GM12864 (cell line): ENCODE measurements at places on chromosomes 7 and 10.

GRCh38 chr7:149774237-149775175 lies 1.1 kb upstream of the ZNF467 start:
- no peak for DNase-seq

DNA sequence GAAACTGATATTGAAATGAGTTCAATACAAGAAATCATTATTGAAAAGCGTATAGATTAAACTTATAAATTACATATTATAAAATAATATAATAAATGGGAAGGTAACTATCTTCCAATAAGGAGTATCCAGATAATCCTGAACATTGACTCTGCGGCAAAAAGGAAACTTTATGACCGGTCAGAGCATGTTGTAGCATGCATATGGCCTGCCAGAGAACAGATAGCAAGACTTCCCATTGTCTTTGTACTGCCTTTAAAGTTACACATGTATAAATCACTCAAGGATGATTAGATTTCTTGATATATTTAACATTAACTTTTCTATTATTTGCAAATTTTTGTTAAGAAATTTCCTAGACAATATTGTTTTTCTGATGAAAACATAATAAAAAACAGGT lies 56.2 kb upstream of the ETV1 start:
- no peak for DNase-seq

- DNase-seq = no peak
Observed at GRCh38 chr7:150515248-150516147, 826 bp downstream of the GIMAP7 start.

GRCh38 chr10:129523031-129523722 lies 56.1 kb downstream of the MGMT start:
- no peak for DNase-seq

DNA sequence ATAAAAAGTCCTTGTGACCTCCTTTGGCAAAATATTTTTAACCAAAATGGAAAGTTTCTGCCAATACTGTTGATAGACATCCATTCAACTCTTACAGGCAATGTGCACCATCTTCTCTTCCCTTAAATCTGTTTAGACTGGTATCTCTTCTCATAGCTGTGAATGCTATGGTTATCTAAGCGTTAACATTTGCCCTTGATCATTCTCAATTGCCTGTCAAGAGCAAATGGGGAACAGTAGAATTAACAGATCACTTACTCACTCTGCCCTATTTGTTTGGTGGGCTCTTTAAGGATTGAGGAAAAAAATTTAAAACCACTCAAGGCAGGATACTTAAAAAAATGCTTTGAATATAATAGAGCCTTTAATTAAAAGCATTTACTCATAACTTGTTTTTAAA lies 808.4 kb downstream of the NXPH1 start:
- no peak for DNase-seq

DNA sequence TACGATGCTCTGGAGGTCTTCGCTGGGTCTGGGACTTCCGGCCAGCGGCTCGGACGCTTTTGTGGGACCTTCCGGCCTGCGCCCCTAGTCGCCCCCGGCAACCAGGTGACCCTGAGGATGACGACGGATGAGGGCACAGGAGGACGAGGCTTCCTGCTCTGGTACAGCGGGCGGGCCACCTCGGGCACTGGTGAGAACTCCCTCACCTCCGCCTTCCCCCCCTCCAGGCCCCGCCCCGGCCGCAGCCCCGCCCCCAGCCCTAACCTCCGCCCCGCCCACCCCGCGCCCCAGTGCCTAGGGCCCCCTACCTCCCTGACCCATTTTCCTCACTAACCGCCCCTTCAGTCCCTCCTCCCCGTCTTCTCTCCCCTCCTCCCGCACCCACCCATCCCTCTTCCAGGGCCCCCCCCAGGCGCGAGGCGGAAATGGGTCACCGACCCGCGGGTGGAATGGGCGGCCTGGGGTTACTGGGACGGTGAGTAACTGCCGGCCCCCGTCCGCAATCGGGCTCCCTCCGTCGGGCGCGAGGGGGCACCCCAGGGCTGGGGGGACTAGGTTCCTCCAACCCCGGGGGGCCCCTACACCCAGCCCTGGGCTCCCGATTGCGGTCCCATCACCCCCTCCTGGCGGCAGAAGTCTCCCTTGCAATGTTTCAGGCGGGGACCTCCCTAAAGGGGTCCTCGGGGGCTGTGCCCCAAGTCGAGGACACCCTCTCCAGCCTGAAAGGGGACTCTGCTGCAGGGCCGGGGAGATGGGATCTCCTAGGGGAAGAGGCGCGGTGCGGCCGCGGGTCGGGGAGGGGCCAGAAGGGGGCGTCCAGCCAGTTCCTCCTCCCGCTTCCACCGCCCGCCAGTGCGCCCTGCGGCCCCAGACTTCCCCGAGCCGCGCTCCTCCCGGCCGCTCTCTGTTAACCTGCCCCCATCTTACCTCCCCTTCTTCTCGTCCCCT lies 2.1 kb downstream of the PCOLCE start:
- DNase-seq = no peak

DNA sequence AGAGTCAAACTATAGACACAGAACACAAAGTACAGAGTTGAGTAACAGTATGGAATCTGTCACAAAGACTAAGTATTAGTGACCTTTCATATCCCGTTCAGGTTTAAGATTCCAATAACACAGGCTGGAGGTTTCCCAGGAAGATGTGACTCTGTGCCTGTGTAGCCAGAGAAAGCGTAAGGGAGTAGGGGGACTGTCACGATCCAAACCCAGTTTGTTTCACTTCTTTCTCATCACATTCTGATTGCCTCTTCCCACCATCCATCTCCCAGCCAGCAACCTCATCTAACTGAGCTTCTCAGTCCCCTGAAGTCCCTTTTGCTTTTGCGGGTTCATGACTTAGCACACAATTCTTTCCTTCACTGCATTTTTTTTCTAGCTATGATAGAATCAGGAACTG lies 76.4 kb upstream of the NPVF start:
- no peak for DNase-seq

GRCh38 chr10:114762811-114763210 lies 58.8 kb upstream of the FHIP2A start:
- DNase-seq = no peak

DNA sequence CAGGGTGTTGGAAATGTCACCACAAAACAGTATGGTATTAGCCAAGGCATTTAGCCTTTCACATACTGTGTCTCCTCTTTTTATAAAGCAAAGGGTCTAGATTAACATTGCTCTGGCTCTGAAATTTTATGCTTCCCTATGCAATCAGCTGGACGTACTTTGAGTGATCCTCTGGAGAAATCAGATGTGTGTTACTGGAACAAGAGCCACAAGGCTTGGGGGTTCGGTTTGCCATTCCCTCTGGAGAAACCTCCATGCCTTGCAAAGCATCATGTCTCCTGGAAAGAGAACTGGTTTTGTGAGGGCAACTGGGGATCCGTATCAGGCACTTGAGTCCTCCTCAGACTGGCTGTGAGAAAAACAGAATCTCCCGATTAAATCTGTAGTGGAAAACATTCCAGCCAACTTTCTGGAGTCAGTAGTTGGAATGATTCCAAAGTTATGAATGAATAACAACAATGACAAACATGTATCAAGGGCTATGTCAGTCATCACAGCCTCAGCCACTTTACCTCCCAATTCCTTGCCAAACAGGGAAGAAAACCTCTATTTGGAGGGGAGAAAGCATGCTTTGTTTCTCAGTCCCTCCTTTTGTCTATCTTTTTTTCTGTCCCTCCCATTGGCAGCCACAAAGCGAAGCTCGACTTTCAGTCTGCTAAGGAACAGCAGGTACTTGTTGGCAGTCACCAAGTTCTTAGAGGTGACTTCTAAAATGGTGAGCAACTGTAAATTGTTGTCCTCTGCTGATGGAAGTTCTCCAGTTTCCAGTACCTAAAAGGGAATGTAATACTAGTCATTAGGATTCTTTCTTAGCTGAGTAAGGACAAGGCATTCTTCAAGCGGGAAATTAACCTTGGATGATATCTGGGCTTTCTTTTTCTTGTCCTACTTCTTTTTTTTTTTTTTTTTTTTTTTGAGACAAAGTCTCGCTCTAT lies 864.8 kb upstream of the AUTS2 start:
- DNase-seq = no peak

DNA sequence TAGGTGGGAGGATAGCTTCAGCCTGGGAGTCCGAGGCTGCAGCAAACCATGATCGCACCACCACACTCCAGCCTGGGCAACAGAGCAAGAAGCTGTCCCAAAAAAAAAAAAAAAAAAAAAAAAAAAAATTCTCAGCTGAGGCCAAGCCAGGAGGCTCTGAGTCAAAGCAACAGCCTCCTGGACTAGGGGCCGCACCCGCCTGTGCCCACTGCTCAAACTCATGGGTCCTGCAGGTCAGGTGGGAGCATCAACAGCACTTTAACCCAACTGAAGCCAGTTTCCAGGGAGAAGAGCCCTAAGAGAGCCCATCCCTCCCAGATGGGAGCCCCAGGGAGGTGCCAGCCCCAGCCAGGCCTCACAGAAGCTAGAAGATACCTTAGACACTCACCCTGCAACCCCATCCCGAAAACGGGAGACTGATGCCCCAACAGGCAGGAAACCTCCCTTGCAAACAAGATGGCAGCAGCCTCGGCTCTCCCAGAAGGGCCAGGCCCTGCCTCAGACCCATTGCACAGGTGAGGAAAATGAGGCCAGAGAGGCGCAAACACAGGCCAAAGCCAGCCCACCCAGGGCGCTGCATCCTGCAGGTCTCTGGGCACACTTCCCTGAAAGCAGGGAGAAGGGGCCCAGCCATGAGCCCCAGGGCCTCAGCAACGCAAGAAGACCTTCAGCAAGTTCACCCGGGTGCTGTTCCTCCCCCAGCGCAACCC lies 11.0 kb downstream of the PDGFA start:
- DNase-seq = no peak

GRCh38 chr7:50068850-50069551 lies 24.0 kb downstream of the ZPBP start:
- DNase-seq = no peak

DNA sequence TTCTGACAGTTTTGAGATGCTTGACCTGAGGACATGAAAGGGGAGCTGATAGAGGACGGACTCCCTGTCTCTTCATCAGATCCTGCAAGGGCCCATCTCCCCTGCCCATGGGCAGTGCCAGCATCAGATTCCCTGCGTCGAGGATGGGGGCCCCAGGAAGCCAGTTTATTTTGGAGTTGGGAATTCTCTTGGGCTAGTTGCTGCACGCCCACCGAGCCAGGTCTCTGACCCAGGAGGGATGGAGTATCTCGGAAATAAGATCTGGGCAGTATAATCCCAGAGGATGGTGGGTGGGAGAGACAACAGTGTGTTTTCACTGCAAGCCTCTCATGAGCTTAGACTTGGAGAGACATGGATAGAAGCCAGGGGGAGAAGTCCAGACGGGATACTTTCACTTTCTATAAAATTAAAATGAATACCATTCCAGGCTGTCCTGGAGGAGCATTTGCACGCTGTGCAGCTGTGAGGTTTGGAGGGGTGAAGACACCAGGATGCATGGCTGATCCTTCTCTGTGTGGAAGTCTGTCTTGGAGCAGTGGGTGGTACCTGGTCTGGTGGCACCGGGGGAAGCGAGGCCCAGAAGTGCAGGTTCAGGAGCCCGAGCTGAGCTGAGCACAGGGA lies 25.8 kb downstream of the DOCK1 start:
- no peak for DNase-seq

DNA sequence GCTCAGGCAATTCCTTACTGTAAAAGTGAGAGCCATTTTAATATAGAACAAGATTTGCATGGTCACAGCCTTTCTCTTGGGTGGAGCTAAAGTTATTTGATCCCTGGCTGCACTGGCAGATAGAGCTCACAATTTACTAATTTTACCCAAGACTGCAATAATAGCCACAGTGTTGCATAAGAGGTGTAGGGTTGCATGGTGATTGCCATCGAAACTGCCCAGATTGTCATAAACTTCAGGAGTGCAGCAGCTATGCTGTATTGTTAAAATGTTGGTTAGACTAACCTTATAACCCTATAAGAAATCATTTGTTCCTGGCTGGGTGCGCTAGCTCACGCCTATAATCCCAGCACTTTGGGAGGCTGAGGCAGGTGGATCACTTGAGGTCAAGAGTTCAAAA lies 50.0 kb downstream of the VCL start:
- DNase-seq = no peak

DNA sequence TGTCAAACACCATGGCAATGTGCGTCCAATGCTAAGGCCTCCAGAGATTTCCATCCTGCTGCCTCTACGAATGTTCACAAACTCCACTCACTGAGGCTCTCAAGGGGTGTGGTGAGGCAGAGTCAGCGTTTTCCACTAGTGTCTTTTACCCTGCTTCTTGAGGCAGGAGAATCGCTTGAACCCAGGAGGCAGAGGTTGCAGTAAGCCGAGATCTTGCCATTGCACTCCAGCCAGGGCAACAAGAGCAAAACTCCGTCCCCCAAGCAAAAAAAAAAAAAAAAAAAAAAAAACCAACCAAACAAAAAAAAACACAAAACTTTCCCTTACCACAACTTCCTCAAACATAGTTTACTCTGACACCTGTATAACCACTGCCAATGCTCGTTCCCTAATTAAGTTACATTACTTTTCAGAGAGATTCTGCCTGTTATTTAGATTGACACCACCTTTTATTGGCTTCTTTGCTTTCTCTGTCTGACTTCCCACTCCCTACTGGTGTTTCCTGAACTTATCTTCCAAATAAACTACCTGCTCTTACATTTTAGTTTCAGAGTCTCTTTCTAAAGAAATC lies 102.1 kb upstream of the ZNF746 start:
- peak; percentile 44 for DNase-seq

DNA sequence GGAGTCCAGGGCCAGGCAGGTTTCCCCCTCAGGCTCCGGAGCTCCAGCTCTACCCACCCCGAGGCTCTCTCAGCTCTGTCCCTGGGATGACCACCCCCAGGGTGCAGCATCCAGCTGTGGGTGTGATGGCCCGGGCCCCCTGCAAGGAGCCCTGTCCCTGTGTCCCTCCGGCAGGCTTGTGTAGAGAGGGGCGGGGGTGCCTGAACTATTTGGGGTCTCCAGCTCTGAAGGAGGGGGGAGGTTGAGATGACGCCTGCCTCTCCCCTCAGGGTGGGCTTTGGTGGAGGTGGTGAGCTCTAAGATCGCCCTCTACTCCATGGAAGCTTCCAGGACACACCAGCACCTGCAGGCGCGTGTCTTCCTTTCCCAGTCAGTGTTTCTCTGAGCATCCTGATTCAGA lies 39.4 kb downstream of the ADRA2A start:
- no peak for DNase-seq

DNA sequence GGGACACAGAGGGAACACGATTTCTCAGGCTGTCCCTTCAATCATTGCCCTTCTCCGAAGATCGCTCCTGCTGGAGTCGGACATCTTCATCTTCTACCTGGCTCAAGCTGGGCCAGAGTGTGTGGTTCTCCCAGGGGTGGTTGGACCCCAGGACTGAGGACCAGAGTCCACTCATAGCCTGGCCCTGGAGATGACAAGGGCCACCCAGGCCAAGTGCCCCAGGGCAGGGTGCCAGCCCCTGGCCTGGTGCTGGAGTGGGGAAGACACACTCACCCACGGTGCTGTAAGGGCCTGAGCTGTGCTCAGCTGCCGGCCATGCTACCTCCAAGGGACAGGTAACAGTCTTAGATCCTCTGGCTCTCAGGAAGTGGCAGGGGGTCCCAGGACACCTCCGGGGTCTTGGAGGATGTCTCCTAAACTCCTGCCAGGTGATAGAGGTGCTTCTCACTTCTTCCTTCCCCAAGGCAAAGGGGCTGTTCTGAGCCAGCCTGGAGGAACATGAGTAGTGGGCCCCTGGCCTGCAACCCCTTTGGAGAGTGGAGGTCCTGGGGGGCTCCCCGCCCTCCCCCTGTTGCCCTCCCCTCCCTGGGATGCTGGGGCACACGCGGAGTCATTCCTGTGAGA lies 23.3 kb downstream of the TBATA start:
- no peak for DNase-seq
